ENCODE measurements at places on chromosomes 7 and 10. TPM values are rescaled to one million over a fixed set of nuclear protein-coding genes. Genes with fewer than 3 reads are reported as not detected.

DNA sequence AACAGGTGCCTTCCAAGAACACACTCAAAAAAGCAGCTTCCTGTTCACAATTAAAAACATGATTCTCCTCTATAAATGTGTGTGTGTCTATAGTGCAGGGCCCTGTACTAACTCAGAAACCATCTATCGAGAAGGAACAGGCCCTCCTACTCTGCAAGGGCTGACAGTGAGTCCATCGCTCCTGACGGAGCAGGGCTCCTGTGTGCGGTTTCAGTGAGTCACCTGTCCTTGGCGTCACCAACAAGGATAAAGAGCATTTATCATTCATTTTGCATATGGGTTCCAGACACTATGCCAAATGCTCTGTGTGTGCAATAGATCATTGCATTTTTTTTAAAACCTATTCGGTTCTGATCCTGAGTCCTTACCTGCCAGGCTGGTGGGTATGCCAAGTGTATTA is 63.7 kb downstream of the TACC2 start:
- DNase-seq = no peak

- DNase-seq = no peak
Measured at GRCh38 chr7:42843205-42843800, 68.6 kb downstream of the C7orf25 start.

- no peak for DNase-seq
Measured at GRCh38 chr10:75079436-75080083, 31.9 kb upstream of the SAMD8 start.

DNA sequence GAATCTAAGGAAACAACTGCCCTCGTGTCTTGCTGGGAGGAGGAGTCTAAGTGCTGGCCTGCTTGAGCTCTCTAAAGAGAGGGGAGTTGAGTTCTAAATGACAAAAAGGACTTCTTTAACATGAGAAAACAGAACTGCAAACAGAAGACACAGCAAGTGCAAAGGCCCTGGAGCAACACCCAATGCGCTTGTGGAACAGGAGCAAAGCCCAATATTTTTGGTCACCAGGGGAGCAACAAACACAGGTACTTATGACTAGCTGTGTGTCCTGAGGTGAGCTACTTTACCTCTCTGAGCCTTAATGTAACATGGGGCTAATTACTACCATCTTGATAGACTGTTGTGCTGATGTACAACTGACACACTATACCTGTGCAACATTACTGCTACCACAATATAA is 634.3 kb downstream of the PARD3 start:
- no peak for DNase-seq

- DNase-seq = no peak
Measured at GRCh38 chr10:124158592-124158991, 65.2 kb upstream of the CHST15 start.

DNA sequence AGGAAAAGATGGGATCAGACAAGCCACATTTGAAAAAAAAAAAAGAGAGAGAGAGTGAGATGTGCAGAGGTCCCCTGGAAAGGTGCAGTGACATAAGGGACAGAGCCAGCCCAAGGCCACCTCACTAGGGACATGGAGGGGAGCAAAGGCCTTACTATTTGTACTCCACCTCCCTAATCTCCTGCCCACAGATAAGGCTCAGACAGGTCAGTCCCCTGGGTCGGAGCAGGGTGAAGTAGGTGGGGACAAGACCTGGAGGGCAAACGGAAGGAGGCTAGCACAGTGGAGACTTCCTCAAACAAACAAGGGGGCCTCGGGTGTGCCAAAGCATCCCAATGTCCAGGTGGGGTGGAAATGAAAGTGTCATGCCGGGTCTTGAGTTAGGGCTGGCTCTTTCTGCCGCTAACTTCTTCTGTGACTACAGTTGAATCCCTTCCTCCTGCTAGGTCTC is 7.0 kb downstream of the PRF1 start:
- no peak for DNase-seq

DNA sequence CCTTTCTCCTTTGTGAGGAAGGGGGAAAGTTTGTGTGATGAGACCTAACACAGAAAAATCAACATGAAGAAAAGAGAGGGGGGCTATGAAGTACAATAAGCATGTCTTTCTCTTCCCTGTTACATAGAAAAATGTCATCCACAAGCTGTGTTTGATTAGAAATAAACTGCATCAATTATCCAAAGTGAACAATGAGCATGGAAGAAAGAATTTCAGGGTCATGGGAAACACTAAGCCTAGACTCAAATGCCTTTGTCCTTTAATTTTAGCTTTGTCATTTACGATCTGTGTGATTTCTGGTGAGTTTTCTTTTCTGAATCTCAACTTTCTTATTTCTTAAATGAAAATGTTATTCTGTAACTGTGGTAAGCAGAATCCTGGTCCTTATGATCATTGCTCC is 121.0 kb downstream of the GNAI1 start:
- no peak for DNase-seq

GRCh38 chr10:108904163-108904838 is 1019.0 kb downstream of the XPNPEP1 start:
- DNase-seq = no peak

DNA sequence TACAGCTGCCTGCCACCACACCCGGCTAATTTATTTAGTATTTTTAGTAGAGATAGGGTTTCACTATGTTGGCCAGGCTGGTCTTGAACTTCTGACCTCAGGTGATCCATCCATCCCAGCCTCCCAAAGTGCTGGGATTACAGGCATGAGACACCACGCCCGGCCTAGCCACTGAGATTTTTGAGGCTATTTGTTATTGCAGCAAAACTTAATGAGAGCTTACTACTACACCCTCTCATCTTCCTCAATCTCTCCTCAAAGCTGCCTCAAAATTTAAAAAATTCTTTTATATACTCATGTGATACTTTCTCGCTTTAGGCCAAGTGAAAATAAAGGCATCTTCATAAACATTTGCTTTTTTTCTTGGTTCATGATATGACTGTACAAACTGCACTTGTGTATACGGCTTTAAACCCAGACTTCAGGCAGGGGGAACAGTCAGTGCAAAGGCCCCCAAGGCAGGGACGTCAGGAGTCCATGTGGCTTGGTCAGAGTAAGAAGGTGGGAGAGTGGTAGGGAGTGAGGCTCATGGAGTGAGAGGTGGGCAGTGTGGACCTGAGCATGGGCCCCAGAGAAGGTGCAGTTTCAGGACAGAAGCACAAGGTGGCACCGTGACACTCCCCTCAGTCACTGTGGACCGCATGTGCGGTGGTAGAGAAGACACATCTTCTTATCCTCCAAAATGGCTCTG is 55.5 kb downstream of the SYPL1 start:
- no peak for DNase-seq

- DNase-seq = no peak
Measured at GRCh38 chr7:134371536-134371935, 54.8 kb upstream of the SLC35B4 start.

DNA sequence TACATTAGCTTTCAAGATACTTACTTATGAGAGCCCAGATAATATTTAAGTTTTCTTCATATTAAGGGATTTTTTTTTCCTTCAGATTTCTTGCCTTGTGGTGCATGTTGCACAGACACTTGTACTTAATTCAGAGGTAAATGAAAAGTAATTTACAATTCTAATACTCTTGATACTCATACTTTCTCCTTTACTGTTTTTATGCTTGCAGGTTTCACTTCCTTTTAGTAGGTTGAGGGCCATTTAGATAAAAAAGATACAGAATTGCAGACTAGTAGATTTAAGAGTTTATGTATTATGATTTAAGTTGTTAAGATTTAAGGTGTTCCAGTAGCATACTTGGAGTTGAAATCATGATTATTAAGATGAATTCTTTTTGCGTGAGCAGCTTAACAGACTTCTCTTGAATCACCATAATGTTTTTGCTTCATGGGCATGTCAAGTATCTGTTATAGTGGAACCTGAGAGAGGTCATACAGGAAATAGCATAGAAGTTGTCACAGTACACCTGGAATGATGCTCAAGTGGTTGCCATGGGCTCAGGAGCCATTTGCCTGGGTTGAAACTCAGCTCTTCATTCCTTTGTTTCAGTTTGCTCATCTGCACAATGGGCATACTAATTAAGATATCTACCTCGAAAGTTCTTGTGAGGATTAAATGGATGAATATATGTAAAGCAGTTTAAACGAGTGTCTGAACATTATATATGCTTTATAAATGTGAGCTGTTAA is 174.8 kb upstream of the PRPS1L1 start:
- no peak for DNase-seq

GRCh38 chr10:44180321-44181168 is 204.4 kb downstream of the CXCL12 start:
- no peak for DNase-seq

DNA sequence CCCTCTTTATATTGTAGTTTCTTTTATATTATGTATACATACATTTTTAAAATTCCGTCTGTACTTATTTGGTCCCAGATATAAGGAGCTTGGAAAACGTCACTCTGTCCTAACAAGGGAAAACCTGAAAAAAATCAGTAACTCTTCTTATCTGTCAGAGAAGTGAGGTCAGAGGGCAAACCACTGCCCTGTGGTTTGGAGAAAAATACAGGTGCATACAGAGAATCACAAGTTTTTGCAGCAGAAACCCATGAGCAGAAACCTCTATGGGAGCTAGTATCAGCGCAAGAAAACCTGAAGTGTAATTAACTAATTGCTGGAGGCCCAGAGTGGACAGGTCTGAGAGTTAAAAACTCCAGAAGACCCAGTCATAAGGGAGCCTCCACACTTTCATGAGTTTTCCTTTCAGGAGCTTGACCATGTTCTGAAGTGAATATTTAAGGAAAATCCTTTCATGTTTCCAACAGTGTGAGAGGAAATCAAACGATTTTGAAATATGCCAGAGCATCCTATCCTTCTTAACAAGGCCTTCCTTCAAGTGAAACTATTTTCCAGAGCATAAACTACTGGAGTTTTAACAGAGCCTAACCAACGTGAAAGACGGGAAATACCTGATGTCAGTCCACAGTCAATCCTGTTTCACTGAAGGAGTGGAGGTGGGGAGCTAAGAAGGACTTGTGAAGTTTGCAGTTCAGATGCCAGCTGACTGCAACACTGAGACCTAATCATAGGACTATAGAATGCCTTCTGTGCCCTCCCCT is 290.8 kb upstream of the BMPER start:
- no peak for DNase-seq

DNA sequence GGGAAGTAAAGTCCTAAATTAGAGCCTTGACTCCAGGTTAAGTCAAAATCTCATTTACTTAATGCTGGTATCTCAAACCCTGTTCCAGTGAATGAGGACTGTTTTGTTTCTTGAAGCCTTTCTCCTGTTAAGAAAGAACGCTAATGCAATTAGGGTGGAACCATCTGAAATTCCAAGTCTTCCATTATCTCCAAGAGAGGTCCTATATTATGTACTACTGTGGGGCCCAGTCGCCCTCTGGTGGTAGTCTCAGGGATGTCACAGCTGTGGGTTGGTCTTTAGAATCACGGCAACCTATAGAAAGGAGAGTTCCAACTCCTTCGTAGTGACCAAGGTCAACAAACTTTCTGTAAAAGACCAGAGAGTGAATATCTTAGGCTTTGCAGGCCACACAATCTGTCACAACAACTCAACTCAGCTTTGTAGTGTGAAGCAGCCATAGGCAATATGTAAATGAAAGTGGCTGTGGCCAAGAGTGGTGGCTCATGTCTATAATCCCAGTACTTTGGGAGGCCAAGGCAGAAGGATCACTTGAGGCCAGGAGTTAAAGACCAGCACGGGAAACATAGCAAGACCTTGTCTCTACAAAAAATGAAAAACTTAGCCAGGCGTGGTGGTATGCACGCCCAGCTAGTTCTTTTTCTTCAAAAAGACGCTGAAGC is 9.3 kb downstream of the RPP38 start:
- no peak for DNase-seq

GRCh38 chr10:24307696-24308485 is 99.0 kb downstream of the KIAA1217 start:
- no peak for DNase-seq

The VGF gene
- total RNA-seq = not detected

The MMD2 gene
- total RNA-seq = not detected

The FZD8 gene
- 19.3 TPM for total RNA-seq

The ZCWPW1 gene
- total RNA-seq = 0.42 TPM

The KCND2 gene
- total RNA-seq = not detected

The ITPRID1 gene
- not detected for total RNA-seq

The GPR22 gene
- total RNA-seq = 0.04 TPM

Measured in pulmonary artery endothelial cell (primary cell).